ENCODE measurements at places on chromosomes 1 and 21. TPM values are rescaled to one million over a fixed set of nuclear protein-coding genes. Genes with fewer than 3 reads are reported as not detected.

The RNASEL gene
- 5.0 TPM for total RNA-seq

The TRIM67 gene
- total RNA-seq, result 0.65 TPM

The ICOSLG gene
- total RNA-seq, result 5.4 TPM

The RAB7B gene
- total RNA-seq, result 0.82 TPM

The OR2L5 gene
- total RNA-seq, result not detected

Measured in type B pancreatic cell (in vitro differentiated cells).